ENCODE measurements at places on chromosomes 4 and X.

- no peak for DNase-seq
Observed at GRCh38 chr4:67696061-67696460, 4.9 kb downstream of the UBA6 start.

DNA sequence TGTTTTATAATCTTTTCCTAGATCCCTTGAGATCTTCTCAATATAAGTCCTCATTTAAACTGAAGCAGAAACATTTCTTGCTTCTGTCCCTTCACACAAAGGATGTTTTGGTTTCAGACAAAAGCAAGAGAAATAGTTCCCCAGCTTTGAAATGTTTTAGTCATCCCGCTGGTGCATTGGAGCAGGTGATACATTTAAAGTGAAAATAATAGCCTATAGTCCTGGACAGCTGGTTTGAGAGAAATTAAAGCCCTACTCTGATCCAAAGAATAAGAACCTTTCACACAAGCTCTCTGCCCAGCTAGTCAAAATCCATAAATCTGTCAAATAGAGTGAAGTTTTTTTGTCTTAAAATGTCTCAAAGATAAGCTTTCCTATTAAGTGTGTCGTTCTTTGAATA is 79.4 kb downstream of the LUZP4 start:
- DNase-seq, result no peak

- no peak for DNase-seq
Observed at GRCh38 chr4:122689972-122690371, 42.5 kb upstream of the BBS12 start.

DNA sequence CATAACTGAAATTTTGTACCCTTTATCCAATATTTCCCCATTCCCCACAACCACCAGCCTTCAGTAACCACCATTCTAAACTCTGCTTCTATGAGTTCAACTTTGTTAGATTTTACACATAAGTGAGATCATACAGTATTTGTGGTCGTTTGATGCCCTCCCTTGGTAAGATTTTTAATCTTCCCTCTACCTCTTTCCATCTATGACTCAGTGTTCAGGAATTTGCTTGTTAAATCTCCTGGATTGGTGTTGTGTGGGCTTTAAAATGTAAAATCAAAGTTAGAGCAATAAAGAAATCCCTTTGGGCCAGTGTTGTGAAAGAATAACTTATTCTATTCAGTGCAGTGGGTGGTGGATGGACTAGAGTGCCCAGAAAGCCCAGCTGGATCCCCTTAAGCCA is 37.4 kb downstream of the SLC16A2 start:
- DNase-seq, result peak; percentile 82

GRCh38 chr4:26162101-26162500 is 158.7 kb upstream of the RBPJ start:
- no peak for DNase-seq

DNA sequence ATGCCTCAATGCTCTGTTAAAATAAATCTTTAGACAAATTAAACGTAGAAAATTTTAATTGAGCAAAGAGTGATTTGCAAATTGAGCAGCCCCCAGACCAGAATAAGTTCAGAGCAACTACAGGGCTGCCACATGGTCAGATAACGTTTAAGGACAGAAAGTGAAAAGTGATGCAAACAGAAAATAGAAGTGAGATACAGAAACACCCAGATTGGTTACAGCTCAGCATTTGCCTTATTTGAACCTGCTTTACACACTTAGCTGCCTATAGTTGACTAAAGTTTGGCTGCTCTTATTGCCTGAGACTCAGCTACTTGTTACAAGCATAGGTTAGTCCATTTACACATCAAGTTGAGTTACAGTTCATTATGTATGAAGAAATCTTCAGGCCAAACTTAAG is 1800.8 kb upstream of the PCDH10 start:
- no peak for DNase-seq

DNA sequence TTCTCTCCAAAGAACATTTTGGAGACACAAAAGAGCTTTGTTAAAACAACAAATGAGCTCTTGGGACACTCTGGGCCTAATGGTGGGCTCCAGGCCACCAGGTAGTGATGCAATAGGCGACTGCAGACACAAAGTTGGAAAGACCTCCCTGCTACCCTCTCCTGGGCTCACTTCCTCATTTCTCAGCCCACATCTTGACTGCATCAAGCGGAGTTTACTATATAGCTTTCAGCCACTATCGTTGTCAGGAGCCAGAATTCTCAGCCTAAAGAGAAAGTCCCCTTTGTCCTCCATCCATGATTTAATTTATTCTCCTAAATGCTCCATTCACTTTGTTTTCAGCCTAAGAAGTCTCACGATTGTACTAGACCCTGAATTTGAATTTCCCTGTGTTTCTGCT is 114.9 kb downstream of the EFHC2 start:
- DNase-seq, result no peak

GRCh38 chr4:165965503-165965902 is 92.5 kb downstream of the TLL1 start:
- peak; percentile 23 for DNase-seq

- no peak for DNase-seq
Observed at GRCh38 chrX:154539077-154539476, 7.6 kb downstream of the G6PD start.

- DNase-seq, result no peak
Observed at GRCh38 chr4:152063621-152064240, 302.9 kb upstream of the GATB start.

- peak; percentile 71 for DNase-seq
Observed at GRCh38 chrX:51496501-51497291, at the start of gene NUDT11. Gene NUDT11, minus strand, starts transcription at chrX:51496592. Its CDS starts 148 bp downstream, at chrX:51496444.

GRCh38 chr4:21628916-21629610 is 319.5 kb downstream of the KCNIP4 start:
- DNase-seq, result no peak

- DNase-seq, result no peak
Observed at GRCh38 chr4:98260047-98260578, 1.1 kb upstream of the RAP1GDS1 start.

GRCh38 chr4:93710101-93710846 is 118.3 kb upstream of the ATOH1 start:
- DNase-seq, result no peak

DNA sequence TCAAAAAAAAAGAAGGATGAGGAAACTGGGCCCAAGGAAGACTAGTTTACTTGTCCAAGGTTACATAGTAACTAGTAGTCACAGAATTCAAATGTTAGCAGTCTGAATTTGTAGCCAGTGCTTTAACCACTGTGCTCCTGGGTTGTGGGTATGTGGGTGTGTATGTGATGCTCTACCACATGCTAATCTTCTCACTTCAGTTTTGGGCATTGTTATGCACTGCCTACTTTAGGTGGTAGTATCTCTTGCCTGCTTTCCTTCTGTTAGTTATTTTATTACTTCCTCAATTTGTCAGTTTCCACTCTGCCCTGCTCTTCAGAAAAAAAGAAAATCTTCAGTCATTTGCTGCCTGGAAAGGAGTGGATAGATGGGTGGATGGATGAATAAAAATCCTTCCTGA is 219.2 kb downstream of the RPA4 start:
- no peak for DNase-seq

- no peak for DNase-seq
Observed at GRCh38 chrX:13082206-13083065, 38.0 kb upstream of the FAM9C start.

GRCh38 chr4:172411149-172411548 is 597.9 kb downstream of the GALNTL6 start:
- no peak for DNase-seq

DNA sequence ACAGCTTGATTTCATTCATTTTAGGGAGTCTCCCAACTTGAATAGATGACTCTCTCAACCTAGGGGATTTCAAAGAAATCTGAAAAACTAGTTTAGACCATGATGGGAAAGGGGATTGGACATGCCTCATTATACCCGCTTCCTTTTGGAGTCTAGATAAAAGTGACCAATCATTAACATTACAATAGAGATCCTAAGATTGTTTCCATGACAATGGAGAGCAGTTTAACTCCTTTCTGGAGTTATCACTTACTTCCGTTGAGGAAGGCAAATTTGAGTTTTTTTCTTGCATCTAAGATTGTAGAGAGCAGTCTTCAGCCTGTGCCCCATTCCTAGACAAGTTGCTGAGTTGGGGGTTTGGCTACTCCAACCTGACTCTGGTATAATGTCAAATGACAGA is 11.4 kb upstream of the IL15 start:
- no peak for DNase-seq

DNA sequence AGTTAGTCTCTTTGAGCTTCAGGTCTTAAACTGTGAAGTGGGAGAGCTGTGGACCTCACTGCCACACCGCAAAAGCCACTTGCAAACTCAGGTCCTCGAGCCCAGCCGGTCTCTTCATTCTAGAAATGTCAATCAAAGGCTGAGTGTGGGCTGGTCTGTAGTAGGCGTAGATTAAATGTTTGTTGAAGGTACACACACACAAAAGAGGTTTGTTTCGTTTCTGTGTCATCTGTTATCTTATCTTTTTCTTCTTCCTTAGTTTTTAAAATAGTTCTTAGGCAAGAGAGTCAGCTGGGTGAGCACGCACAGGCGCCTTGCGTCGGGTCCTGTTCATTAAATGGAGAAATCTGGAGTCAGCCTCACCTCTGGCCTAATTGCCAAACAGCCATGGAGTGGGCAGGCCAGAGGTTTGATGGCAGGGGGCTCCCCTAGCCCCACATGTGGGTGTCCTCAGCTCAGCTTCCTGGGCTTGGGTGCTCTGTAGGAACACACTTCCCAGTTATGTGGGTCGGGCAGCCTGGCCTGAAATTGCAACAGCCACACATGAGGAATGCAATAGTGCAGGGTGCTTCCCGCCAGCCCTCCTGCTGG is 836 bp upstream of the PSAPL1 start:
- DNase-seq, result no peak

GRCh38 chr4:93605163-93605562 is 223.4 kb upstream of the ATOH1 start:
- no peak for DNase-seq
